ENCODE measurements at places on chromosomes 16 and 17.
A peak's percentile ranks its signal among the peaks of the same experiment; 100 is the strongest.

GRCh38 chr17:74526681-74527080, 4.6 kb downstream of the CD300LB start:
- no peak for DNase-seq

GRCh38 chr16:86101137-86101896, 202.4 kb downstream of the IRF8 start:
- DNase-seq, result no peak

GRCh38 chr17:21239680-21240368, 13.4 kb downstream of the NATD1 start:
- DNase-seq, result no peak

GRCh38 chr16:24685539-24686432, 43.7 kb upstream of the TNRC6A start:
- DNase-seq, result peak; percentile 70

GRCh38 chr16:86508947-86509758, 1.2 kb upstream of the FOXF1 start:
- peak; percentile 74 for DNase-seq

GRCh38 chr16:86986809-86987487, 330.2 kb downstream of the C16orf95 start:
- no peak for DNase-seq

DNA sequence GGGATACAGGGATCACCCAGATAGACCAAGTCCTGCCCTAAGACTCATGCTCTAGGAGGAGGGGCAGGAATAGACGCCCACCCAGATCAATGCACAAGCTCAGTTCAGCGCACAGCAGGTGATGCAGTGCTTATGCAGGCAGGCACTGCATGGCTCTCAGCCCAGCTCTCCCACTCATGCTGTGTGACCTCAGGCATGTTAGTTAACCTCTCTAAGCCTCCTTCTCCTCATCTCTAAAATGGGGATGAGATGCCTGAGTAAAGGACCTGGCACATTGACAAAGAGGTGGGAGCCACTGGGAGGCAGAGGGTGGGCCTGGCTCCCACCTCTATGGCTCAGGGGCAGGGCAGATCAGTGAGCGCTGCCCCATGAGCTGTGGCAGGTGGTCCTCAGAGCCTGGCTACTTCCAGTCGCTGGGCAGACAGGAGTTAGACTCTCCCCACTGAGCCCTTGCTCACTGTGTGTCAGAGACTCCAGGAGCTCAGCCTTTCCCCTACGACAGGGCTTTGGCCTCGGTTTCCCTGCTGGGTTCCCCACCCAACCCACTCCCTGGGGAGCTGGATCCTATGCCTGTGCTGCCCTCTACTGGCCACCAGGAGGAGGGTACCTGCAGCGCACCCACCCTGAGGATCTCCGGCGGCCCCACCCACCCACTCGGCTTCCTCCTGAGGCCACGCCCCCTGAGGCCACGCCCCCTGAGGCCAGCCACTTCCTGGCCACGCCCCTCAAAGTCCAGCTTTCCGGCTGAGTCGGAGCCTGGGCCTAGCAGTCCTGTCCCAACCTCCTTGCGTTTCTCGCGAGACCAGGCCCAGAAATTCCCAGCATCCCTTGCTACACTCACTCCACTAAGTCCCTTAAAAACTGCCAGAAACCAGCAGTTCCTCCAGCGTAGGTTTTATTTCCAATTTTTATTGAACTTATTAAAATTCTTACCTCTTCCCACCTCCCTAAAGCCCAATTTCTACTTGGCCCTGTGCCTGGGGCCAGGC, 196.1 kb downstream of the GSG1L start:
- no peak for DNase-seq
